Uterus (tissue), 4 donors: ENCODE measurements at places on chromosomes 7 and 10. TPM values are rescaled to one million over a fixed set of nuclear protein-coding genes. Genes with fewer than 3 reads are reported as not detected.
A peak's percentile ranks its signal among the peaks of the same experiment; 100 is the strongest.

DNA sequence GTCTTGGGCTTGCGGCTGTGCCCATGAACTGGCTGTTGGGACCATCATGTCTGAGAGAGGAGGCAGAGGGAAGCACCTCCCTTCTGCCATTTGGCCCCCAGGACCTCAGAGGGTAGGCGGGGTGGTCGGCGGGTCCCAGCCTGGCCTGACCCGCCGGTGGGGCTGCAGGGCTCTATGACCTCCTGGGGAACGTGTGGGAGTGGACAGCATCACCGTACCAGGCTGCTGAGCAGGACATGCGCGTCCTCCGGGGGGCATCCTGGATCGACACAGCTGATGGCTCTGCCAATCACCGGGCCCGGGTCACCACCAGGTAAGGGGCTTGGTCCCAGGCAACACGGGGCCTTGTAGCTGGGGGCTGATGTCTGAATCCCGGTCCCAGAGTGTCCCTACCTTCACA lies 14.1 kb downstream of the SUMF2 start:
- H3K27me3 ChIP-seq = no peaks in the 10 kb centered on the region
- no peak overlapping the region for H3K4me3 ChIP-seq
- no peak overlapping the region for H3K27ac ChIP-seq
- peaks cover 5% of the 10 kb centered on the region for H3K4me1 ChIP-seq
- DNase-seq = no peak

The CALHM1 gene
- not detected for total RNA-seq

DNA sequence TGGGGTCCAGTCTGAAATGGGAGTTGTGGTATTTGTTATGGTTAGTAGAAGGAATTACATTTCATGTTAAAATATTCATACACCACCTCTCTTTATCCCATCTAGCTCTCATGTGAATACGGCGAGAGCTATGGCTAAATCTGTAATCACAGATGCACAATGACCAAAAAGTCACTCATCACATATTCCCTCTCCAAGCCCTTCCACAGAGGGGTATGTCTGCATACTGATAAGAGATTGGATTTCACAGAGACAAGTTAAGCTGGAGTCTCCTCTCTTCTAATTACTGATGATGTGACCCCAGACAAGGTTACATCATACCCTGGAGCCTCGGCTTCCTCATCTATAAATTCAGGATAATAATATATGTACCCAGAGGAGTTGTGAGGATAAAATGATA lies 237.8 kb upstream of the RHOBTB1 start:
- no peaks in the 10 kb centered on the region for H3K27me3 ChIP-seq
- H3K27ac ChIP-seq = no peak overlapping the region

The LLCFC1 gene
- not detected for total RNA-seq

DNA sequence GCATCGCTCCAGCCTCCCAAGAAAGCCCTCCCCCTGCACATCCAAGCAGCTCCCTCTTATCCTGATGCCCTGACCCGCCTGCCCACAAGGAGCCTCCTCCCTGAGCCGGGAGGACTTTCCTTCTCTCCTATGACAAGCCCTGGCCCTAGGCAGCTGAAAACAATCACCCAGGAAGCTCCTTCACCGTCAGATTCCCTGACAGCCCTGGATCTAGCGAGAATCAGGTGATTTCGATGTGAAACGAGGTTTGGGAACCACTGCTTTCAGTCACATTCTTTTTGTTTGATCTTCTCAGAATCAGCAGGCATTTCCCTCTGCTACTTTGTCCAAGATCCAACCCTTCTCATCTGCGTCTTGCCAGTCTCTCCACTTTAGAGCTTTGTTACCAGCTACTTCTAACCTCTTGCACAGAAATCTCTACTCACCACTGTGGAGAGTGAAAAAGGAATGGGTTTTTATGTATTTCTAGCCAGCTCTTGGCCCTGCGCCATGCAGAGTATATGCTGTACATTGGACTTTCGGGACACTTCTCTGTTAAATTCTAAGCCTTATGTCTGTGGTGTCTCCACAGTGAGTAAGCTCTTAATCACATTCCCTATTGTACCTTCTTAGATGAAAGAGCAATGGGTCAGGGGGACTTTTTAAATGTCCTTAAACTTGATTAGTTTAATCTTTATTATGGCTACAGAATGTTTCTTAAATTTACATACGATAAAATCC lies 253.2 kb upstream of the C7orf33 start:
- H3K36me3 ChIP-seq = no peaks in the 10 kb centered on the region
- no peak overlapping the region for H3K4me3 ChIP-seq
- DNase-seq = no peak
- H3K27me3 ChIP-seq = no peaks in the 10 kb centered on the region
- H3K27ac ChIP-seq = no peak overlapping the region
- H3K4me1 ChIP-seq = no peaks in the 10 kb centered on the region

The ARHGEF35 gene
- total RNA-seq = 0.29 TPM

The CYP2C19 gene
- total RNA-seq = not detected

- H3K27me3 ChIP-seq = no peaks in the 10 kb centered on the region
- H3K36me3 ChIP-seq = no peaks in the 10 kb centered on the region
- DNase-seq = peak; percentile 90
- peak overlapping the region; percentile 49 for H3K4me3 ChIP-seq
- H3K27ac ChIP-seq = peak overlapping the region; percentile 96
- H3K4me1 ChIP-seq = no peaks in the 10 kb centered on the region
Measured at GRCh38 chr7:27160546-27161213, 4.2 kb upstream of the HOXA7 start.
